ENCODE measurements at places on chromosomes 2 and 18.

- DNase-seq, result no peak
These were observed 21.4 kb downstream of the DIPK1C start for GRCh38 chr18:74435740-74436139.

GRCh38 chr18:48790869-48791635, 159.7 kb downstream of the SMAD7 start:
- no peak for DNase-seq

DNA sequence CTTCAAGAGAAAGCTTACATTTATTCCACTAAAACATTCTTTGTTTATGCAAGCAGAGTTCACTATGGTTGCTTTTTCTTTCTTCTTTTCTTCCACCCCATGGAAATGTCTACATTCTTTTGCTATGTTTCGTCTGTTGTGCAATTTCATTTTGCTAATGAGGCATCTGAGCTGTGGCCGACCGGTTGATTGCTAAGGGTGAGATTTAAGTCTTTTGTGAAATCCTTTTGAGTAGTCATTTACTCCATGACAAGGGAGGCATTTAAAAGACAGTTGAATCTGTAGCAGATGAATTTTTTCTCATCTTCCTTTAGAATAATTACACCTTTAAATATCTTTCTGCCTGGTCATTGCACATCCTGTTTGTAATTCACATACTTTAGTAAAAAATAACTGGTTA, 324.1 kb upstream of the THUMPD2 start:
- DNase-seq, result no peak

DNA sequence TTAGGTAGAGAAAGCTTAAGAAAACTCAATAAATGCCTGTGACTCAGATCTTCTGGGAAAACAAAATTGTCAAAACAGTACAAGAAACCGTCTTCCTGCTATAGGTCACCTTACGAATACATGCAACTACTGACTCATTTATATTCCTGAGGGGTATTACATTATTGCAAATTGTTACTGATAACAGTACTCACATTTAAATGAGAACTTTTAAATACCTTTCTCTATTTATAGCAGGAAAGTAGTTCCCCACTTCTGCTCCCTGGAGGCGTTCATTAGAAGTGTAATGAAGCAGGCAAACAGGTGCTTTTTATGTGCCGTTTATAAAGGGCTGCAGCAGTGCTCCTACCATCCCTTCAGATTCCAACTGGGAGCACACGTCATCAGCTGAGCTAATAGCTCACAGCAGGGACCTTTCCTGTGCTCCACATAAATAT, 65.1 kb upstream of the RPRM start:
- DNase-seq, result no peak

- no peak for DNase-seq
These were observed 172.7 kb upstream of the BOD1L2 start for GRCh38 chr18:56974141-56974540.

DNA sequence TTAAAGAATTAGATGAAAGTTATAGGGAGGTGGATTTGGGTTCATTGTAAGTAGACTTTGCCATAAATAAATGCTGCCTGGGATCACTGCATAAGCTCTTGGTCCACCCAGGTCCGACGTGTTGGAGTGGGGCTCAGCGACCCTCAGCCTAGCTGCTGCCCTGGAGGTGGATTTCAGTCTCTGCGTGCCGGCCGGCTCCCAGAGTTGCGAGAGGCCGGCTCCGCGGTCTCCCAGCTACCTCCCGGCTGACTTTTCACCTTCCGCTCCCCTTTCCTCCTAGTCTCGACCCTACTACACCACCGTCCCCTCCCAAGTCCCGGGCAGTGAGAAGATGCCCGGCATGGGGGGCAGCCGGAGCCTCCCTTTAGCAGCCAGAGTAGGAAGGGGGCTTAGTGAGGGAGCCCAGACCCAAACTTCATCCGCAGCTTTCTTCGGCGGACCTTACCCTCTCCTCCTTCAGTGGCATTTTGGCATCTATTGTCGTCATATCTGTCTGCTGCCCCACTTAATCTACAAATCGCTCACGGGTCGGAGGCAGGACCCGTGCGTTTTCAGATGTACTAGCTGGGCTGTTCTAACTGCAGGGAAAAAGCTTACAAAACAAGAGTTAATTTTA, 8.1 kb downstream of the EMX1 start:
- DNase-seq, result no peak

- DNase-seq, result no peak
These were observed 148.1 kb downstream of the TTC27 start for GRCh38 chr2:32775954-32776353.

DNA sequence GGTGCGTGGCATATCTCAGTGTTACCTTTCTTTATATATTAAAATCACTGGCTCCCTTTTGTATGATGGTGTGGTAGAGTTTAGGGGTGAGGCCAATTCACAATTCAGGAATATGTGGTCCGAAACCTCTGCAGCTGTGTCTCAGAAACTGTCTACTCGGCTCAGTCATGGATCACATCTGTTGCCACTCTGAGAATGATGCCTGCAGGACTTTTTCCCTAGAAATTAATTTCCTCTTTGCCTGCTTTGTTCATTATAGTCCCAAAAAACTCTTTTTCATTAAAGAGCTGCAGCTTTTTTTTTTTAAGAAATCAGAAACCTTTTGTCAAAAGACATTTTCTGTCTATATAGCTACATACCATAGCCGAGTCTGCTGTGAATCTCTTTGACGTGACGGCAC, 104.9 kb upstream of the NFATC1 start:
- no peak for DNase-seq

GRCh38 chr2:170598067-170598395, 117.1 kb upstream of the SP5 start:
- DNase-seq, result no peak

GRCh38 chr18:40414155-40414754, 1540.8 kb upstream of the PIK3C3 start:
- no peak for DNase-seq

GRCh38 chr2:136112317-136113208, 5.4 kb downstream of the CXCR4 start:
- DNase-seq, result no peak

Measured in cortex of kidney (tissue), 1 donor.